PC-9 (cell line): ENCODE measurements at places on chromosomes 7 and 10.

GRCh38 chr7:17983221-17984062 is 43.1 kb upstream of the SNX13 start:
- DNase-seq = no peak

DNA sequence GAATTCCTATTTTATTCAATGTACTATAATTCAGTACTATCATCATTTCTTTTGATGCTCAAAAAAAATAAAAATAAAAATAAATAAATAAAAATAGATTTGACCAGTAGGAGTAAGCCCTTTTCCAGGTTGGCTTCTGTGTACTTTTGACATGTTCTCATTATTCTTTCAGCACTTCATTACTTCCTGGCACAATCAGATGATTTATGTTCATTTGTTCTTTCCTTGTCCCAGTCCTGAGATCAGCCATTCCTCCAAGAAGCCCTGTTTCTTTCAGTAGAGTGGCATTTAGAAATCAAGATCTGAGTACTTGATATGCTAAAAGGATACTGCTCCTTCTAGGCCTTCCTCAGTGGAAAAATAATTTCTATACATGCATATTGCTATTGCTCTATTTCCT is 20.9 kb downstream of the ARL4A start:
- no peak for DNase-seq

DNA sequence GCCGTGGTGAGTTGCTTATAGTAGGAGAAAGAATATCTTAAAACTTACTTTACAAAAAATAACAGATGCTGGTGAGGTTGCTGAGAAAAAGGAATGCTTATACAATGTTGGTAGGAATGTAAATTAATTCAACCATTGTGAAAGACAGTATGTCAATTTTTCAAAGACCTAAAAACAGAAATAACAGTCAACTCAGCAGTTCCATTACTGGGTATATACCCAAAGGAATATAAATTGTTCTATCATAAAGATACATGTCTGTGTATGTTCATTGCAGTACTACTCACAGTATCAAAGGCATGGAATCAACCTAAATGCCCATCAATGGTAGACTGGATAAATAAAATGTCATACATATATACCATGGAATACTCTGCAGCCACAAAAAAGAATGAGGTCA is 420.4 kb downstream of the AUTS2 start:
- no peak for DNase-seq

GRCh38 chr7:106262221-106262881 is 22.4 kb downstream of the NAMPT start:
- DNase-seq = no peak

- peak; percentile 37 for DNase-seq
Observed at GRCh38 chr10:118698421-118698820, 56.3 kb downstream of the CACUL1 start.

DNA sequence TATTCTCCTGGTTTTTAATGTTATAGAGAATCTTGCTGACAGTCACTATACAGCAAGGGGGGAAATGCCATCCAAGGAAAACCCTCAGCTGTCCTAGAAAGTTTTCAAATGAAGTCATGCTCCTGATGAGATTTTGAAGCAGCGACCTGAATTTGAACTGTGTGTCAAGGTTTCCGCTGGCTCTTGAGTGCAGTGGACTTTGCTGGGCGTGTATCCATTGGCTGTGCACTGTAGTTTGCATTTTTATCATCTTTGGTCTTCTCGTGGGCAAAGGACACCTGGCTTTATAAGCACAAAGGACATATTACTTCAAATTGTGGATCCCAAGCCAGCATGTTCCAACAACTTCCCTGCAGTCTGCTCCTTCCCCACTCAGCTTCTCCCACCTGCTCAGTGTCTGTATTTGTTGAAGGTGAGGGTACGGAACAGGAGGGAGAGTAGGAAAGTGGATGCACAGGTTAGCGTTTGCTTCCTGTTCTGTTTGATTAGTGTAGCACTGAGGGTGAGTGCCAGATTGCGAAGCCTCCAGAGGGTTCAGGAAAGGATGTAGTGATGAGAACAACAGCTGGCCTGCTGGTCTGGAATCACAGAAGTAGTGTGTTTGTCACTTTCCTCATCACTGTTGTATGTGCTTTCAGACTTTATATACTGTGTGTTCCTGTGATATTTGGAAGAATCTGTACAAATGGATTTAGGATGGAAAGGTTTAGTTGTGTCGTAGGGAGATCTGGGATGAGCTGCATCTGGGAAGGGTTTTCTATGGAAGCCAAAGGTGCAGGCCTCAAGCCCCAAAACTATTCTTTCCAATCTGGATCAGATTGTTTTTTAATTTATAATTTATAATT is 204.8 kb downstream of the BMPER start:
- DNase-seq = no peak

DNA sequence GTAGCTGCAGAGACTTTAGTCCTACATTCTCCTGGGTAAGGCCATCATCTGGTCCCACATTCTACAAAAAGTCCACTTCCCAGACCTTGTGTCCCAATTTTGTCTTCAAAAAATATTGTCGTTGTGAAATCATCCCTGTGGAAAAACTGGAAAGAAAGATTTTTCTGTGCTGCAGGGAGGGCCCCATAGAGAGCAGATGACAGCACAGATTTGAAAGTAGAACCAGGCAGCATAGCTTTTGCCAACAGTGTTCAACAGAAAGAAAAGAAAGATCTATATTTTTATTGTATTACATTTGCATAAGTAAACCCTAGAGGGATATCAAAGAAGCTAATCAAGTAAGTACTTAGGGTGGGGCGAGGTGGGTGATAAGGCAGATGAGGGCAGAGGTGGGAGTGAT is 48.3 kb upstream of the C1GALT1 start:
- peak; percentile 3 for DNase-seq

DNA sequence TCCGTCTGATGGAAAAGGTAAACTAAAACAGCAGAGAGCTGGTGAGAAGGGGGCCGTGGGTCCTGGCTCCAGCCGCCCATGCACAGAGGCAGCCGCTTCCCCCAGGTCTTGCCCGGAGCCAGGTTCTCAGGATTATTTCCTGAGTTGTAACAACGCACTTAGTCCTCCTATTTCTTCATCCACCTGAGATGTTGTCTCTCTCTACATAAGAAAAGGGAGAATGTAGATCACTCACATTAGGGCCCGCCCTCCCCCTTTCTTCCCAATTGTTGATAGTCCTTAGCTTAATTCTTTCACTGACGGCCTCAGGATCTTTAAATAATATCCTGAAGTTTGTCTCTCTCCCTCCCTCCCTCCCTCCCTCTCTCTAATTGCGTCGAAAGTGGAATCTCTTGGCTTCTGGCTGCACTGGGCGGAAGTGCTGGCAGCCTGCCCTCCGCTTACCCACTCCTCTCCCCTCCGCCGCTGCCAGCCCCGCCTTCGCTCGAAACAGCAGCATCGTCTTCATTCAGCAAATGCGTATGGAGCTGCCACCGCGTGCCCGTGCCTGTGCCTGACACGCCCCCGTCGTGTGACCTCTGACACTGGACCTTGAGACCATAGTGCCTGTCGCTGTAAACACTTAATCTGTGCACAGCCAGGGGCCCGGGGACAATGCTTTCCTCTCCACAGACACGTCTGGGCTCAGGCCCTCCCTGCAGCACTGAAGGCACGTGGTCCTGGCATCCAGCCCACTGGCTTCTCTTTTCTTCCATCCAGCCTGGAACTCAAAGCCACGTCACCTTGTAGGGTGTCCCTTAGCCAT is 174.5 kb upstream of the PPP2R2D start:
- DNase-seq = no peak

GRCh38 chr10:74249865-74250264 is 98.8 kb downstream of the ADK start:
- no peak for DNase-seq

- DNase-seq = no peak
Observed at GRCh38 chr10:77182803-77183202, 454.8 kb downstream of the KCNMA1 start.

DNA sequence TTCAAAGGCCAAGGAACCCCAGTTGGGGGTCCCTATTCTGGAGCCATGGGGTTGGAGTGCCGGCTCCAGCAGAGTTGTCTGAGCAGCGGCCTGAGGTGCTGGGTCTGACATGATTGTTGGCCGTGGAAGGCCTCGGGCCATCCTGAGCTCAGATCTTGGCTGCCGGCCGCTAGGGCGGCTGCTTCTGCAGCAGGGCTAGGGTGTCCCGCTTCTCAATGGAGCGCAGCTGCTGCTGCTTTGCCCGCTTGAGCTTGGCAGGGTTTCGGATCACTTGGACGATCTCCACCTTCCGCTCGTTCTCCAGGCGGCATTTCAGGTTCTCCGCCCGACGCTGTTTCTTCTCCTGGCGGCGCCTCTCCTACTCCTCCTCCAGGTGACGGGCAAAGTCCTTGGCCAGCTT is 171.1 kb downstream of the HIBADH start:
- DNase-seq = no peak

DNA sequence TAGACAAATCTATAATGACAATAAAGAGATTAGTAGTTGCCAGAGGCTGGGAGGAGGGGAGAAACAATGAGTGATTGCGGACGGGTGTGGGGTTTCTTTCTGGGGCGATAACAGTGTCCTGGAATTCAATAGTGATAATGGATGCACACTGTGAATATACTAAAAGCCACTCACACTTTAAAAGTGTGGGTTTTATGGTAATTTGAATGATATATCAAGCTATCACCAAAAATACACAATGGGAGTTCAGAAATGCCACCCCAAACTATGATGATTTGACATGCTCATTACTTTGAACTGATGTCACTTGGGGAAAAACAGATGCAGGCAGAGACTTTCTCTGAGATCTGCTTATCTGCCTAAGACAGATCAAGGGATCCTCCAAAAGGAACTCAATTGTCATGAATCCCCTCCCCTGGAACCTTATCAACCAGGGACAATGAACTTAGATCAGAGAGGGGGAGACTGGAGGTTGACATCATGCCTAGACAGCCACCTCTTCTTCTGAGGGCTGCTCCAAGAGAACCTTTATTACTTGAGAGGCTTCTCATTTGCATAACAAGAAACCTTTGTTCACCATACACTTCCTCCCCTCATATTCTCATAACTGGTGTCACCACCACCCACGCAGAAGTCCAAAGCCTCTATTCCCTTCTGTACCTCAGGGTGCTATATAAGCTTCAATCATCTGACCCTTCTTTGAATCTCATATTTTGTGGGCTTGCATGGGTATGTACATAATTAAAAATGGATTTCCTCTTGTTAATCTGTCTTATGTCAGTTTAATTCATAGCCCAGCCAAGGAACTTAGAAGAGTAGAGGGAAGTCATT is 14.8 kb upstream of the ZC3HAV1 start:
- no peak for DNase-seq

- DNase-seq = peak; percentile 71
Observed at GRCh38 chr10:122286867-122287266, 15.8 kb downstream of the BTBD16 start.

GRCh38 chr7:102205915-102206314 is 80.8 kb upstream of the SH2B2 start:
- no peak for DNase-seq

DNA sequence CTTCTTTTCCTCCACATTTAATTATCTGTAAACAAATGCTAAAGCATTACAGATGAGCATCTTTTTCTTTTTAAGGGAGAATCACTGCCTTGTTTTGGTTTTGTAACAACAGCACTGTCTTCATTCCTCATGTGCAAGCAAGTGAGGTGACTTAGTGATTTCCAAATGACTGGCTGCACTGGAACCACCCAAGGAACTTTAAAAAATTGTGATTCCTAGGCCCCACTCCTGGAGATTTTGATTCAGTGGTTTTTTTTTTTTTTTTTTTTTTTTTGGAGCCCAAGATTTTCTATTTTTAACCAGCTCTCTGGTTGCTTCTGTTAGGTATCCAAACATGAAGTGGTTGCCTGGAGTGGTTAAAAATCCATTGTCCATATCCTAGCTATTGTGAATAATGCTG is 176.2 kb downstream of the LRMDA start:
- DNase-seq = no peak

GRCh38 chr7:2922348-2922691 is 78.2 kb upstream of the GNA12 start:
- DNase-seq = no peak

DNA sequence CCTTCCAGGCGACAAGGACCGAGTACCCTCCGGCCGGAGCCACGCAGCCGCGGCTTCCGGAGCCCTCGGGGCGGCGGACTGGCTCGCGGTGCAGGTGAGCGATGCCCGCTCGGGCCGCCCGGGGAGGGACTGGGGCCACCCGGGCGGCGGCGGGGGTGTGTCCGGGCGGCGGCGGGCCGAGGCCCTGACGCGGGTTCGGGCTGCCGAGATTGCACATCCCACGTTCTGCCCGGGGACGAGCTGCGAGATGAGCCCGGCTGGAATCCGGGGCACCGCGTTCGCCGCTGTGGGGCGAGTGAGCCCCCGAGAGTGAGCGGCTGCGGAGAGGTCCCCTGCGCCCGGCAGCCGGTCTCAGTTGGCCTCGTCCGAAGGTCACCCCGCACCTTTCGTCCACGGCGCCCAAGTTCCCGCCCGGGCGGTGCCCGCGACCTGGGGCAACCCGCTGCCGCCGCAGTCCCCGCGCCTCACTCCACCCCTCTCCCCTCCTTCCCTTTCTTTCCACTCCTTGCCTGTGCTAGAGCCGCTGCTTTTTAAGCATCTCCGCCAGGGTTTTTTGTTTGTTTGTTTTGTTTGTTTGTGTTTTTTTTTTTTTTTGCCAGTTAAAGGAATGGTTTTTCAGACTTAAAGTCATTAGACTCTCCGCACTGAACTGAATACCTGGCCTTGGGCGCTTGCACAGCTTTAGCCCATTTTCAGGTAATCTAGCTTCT is 515 bp downstream of the RALA start:
- no peak for DNase-seq

DNA sequence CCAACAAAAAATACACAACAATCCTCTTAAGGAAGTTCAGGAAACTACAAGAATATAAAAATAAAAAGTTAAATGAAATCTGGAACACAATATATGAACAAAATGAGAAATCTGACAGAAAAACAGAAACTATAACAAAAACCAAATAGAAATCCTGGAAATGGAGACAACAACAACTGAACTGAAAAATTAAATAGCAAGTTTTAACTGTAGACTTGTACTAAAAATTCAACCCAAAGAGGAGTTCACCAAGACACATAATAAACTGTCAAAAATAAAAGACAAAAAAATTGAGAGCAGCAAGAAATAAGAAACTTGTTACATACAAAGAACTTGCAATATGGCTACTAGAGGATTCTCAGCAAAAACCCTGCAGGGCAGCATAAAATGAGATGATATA is 45.1 kb downstream of the HBP1 start:
- no peak for DNase-seq

DNA sequence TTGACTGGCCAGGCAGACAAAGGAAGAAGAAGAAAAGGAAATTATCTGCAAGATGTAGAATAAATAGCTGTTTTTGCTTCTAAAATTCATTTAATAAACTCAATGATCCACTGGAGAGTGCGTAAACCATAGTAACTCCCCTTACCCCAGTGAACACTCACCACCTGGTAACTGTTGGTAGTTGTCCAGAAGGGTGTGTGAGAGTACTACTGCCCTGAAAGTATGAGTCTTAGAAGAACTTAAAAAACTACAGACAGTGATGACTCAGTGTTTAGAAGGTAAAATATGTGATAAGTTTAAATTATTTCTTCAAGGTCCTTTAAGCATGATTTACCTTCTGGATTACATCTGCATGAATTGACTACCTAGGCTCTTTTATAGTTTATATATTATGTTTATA is 53.0 kb upstream of the SEMA3A start:
- DNase-seq = no peak

DNA sequence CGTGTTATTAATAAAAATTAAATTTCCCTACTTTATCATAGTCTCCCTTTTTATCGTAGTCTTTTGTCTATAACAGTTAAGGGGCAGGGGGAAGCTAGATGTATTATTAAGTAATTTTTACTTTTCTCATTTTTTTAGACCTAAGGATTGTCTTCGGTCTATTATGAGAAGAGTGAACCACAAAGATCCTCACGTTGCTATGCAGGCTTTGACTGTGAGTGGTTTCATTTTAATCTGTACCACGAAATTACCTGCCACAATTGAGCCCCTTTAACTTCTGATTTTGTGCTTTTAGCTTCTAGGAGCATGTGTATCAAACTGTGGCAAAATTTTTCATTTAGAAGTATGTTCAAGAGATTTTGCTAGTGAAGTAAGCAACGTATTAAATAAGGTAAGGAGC is 40.6 kb downstream of the STAM start:
- no peak for DNase-seq
